HCT116 (cell line): ENCODE measurements at places on chromosomes 11 and 22. TPM values are rescaled to one million over a fixed set of nuclear protein-coding genes. Genes with fewer than 3 reads are reported as not detected.

CUL5 gene
- 41.9 TPM for total RNA-seq

- DNase-seq, result no peak
Measured at GRCh38 chr11:75968021-75968625, 153.1 kb downstream of the UVRAG start.

DNA sequence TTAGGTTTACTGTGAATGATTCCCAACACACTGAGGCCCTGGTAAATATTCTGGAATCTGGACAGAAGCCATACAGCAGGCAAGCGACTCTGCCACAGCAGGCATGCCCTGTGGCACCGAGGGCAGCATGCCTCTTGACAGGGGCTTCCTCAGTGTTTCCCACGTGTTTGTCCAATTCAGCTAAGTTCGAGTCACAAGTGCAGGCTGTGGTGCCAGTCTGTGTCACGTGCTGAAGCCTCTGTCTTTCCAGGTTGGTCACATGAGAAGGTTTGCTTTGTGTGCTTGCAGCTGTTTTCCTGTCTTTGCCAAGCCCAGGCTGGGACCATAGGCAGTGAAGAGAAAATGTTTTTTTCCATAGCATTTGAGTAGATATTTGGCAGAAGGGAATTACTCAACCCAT lies 2.4 kb upstream of the PPFIBP2 start:
- DNase-seq, result no peak

- no peak for DNase-seq
Measured at GRCh38 chr11:134020598-134020997, 48.3 kb upstream of the JAM3 start.

DNA sequence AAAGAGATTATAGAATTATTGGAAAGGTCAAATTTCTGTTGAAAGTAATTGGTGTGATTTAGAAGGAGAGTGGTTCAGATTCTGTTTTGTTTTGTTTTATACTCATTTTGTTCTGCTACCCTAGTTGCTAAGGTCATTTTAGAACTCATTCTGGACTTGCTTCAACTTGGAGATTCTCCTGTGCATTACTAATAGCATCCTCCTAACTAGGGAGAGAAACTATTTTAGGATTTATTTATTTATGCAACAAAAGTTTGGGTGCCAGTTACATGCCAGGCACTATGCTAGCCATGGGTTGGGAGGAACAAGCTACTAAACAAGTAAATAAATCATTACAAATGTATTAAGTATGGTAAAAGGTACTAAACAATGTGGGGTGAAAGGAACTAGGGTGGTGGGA lies 84.0 kb downstream of the YAP1 start:
- no peak for DNase-seq

DNA sequence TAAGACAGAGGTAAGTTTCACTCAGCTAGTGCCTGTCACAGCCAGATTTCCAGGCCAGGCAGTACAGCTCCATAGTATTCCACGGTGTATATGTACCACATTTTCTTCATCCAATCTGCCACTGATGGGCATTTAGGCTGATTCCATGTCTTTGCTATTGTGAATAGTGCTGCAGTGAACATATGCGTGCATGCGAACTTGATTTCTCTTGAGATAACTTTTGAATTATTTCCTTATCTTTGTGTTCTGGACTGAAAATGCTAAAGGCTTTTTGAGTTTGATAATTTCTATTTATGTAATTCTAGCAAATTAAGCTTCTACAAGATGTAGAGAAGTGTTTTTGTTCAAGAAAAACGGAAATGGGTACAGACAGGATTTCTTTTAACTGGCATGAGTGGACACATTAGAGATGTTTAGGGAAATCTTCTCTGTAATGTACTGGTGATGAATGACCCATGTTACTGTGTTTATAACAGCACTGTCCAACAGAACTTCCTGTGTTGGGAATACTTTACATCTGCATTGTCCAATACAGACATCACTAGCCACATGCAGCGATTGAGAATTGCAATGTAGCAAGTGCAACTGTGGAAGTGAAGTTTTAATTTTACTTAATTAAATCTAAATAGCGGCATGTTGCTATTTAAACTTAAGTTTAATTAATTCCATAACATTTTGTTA lies 151.3 kb downstream of the CADM1 start:
- DNase-seq, result no peak

- DNase-seq, result no peak
Measured at GRCh38 chr11:40445391-40445790, 1014.1 kb downstream of the LRRC4C start.

DNA sequence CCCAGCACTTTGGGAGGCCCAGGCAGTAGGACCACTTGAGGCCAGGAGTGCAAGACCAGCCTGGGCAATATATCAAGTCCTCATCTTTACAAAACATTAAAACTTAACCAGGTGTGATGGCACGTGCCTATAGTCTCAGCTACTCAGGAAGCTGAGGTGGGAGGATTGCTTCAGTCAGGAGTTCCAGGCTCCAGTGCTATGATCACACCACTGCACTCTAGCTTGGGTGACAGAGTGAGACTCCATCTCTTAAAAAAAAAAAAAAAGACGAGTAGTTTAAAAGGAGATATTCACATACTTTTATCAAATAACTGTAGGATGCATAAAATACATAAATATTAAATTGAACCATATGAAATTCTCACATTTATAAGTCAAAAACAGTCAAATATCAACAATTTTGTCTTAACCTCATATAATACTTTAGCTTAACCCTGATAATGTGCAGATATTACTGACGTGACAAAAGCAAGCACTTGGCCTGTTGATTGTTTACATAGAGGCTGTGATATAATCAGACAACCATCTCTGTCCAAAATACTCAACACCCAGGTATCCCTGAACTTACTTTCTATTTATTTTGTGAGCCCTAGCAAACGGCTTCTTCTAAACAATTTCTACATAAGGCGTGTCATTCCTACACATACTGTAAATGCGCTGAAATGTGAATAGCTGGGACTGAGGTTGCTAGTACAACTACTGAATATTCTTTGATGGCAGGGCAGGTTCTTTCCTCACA lies 57.0 kb downstream of the PRCP start:
- no peak for DNase-seq

GRCh38 chr11:58028687-58029411 lies 1.9 kb upstream of the OR6Q1 start:
- DNase-seq, result no peak

- no peak for DNase-seq
Measured at GRCh38 chr11:125270711-125271110, 106.2 kb downstream of the PKNOX2 start.

DNA sequence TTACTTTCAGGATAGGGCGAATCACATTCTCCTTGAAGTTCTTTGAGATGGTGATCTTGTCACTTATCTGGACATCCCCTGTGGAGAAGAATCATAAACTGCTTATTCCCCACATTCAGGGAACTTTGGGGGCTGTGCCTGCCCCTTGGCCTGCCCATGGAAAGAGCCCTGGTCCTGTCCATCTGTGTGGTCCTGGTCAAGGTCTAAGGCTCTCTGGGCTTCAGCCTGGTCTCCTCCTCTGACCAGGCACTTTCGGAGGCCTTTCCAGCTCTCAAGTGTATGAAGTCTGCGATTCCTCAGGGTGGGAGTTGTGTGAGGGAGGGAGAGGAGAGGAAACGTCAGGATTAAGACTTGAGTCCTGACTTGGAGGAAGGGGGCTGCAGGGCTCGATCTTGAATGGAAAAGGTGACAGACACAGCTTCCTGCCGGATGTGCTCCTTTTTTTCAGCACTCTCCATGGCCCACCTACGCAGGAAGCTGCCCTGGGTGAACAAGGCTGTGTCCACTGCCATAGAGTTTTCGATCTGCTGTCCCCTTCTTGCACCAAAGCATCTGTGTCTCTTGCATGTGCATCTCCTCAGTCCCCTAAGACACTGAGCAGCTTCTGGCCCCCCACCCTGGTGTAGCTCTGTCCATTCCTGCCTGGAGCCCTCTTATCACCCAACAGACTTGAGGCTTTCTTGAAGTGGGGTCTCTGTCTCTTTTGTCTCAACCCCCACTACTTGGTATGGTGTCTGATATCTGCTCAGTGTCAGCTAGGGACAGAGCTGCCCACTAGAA lies 50.8 kb upstream of the PHOX2A start:
- no peak for DNase-seq

- no peak for DNase-seq
Measured at GRCh38 chr11:9703280-9703679, 39.4 kb downstream of the SWAP70 start.

DNA sequence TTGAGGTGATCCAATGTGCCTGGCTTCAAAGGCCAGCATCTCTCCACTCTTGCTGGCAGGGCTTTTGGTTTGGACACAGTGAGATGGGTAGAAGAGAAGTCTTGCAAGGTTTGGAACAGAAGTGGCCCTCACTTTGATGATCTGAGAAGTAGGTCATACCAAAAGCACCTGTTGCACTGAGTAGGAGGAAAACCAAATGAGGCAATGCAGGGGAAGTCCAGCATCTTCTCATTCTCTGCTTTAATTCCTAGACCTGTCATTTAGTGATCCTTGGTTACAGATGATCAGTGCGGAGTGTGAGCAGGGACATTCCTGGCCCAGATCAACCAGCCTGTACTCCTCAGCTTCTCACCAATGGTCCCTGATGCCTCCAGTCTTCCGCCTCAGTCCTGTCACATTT lies 990.5 kb downstream of the OPCML start:
- DNase-seq, result no peak

OR52E8 gene
- not detected for total RNA-seq

GRCh38 chr11:35650006-35650405 lies 12.6 kb upstream of the TRIM44 start:
- no peak for DNase-seq

DNA sequence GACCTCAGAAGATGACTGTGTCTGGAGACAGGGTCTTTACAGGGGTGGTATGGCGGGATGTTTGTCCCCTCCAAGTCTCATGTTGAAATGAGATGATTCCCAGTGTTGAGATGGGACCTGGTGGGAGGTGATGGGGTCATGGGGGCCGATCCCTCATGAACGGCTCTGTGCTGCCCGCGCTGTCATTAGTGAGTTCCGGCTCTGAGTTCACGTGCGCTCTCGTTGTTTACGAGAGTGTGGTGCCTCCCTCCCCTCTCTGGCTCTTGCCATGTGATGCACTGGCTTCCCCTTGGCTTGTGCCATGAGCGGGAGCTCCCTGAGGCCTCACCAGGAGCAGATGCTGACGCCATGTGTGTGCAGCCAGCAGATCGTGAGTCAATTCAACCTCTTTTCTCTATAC lies 830.8 kb downstream of the TBC1D22A start:
- no peak for DNase-seq

- no peak for DNase-seq
Measured at GRCh38 chr11:87139475-87139874, 101.7 kb downstream of the TMEM135 start.

NECTIN1 gene
- 23.8 TPM for total RNA-seq

TLCD5 gene
- total RNA-seq, result 9.1 TPM

GRCh38 chr22:37660709-37661045 lies 2.2 kb downstream of the PDXP start:
- DNase-seq, result no peak

GRCh38 chr22:19178657-19179496 lies at the start of gene SLC25A1:
Gene SLC25A1 (minus strand): TSS chr22:19178736. CDS start chr22:19178673, 63 bp downstream.
- DNase-seq, result peak; percentile 63

DNA sequence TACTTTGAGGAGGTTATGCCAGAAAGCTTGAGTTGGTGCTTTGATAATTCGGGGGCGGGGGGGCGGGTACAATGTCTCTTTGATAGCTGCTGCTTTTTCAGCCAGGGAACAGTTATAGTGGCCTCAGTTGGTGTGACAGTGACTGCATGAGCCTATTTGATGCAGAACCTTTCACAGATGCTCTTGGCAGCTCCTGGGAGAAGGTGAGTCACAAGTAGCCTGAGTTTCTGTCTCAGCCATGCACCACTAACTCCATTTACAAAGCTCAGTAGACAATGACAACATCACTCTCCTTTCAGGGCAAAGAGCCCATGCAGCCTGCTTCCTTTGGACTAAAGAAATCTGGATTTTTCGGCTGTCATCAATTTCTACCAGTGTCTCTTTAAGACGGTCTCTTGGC lies 42.1 kb upstream of the SEZ6L start:
- no peak for DNase-seq

GRCh38 chr11:59175091-59175501 lies 3.2 kb downstream of the DTX4 start:
- no peak for DNase-seq
